Activated CD4-positive, alpha-beta T cell treated with anti-CD3 and anti-CD28 coated beads, Interleukin-2, amount 50 U/mL, for 1 hour (primary cell): ENCODE measurements at places on chromosomes 1 and 21.

DNA sequence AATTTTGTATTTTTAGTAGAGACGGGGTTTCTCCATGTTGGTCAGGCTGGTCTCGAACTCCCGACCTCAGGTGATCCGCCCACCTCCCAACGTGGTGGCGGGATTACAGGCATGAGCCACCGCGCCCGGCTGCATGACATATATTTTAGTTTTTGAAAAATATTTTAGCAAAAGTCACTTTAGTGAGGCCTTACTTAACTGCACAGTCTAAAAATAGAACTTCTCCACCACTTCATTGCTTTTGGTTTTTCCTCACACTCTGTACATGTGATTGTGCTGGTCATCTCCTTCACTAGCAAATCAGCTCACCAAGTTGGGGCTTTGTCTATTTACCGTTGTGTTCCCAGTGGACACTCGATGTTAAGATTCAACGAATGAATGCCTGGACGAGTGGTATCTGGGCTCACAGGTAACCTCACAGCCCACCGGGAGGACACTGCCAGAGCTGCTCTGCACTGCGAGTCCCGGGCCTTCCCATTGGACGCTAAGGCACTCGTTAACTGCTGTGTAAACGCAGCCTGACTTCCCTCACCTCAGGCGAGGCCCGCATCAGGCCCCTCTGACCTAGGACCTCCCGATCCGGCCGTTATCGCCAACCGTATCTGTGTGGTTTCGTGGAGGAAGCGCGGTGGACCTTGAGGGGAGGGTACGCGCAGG lies 14.0 kb upstream of the ZNF692 start:
- peak; percentile 29 for DNase-seq

DNA sequence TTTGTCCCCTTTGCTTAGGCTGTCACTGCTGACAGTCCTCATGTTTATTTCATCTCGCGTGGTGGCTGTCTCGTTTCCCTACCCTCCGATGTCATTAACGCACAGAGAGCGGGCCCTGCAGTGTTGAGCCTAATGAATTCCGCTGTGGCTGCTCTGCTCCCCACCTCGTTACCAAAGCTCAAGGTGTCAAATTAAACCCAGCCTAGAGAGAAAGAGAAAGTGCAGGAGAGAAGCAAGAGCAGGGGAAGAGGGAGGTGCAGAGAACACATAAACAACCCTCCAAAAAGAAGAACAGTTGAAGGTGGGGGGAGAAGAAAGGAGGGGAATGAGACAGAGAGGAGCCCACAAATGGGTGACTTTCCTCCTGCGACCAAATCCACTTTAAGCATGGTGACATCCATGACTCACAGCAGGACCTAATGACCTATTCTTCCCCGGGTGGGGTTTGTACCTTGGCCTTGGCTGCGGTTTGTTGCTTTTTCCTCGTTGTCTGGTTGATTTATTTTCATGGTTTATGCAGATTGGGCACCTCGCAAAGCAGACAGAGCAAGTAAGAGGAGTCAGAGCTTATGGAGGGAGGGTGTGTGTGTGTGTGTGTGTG lies 92.5 kb downstream of the PBX1 start:
- DNase-seq = no peak

- DNase-seq = peak; percentile 34
Observed at GRCh38 chr1:34885405-34886247, 26.1 kb upstream of the SMIM12 start.

- DNase-seq = no peak
Observed at GRCh38 chr1:71417421-71417820, 336.6 kb upstream of the ZRANB2 start.

DNA sequence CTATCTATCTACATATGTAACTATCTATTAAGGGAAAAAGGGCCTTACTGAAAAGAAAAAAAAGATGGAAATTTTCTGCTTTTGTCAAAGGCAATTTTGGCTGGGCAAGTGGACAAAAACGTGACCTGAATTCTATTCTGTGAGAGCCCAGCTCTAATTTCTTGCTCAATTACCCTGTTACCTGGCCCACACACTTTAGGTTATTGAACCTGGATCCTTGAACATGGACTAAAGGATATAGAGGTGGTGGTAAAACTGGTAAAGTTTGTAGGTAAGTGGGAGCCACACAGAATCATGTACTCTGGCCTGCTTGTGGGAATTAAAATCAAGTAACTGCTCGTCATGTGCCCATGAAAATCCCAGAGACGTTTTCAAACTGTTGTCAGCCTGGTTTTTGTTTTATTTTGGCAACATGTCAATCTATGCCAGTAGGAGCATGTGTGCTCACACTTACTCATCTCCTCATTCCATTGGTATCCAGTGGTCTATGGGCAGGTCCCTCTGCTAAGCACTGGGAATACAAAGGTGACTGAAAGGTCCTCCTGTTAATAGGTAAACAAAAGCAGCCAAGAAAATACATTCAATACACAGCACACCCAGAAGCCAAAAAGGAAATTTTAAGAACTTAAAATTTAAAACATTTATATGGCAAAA lies 113.7 kb upstream of the WARS2 start:
- DNase-seq = no peak

DNA sequence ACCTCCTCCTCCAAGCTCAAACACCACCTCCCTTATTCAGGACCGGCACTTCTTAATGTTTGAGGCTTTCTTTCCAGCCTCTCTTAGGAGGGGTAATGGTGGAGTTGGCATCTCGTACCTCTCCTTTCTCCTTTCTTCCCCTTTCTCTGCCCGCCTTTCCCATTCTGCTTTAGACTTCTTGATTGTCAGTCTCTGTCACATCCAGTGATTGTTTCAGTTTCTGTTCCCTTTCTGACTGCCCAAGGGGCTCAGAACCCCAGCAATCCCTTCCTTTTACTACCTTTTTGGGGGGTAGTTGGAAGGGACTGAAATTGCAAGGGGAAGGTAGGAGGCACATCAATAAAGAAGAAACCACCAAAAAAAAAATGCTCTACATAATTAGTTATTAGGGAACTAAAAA lies 5.6 kb downstream of the ELK4 start:
- no peak for DNase-seq

- DNase-seq = no peak
Observed at GRCh38 chr1:30795026-30795425, 37.5 kb upstream of the LAPTM5 start.

DNA sequence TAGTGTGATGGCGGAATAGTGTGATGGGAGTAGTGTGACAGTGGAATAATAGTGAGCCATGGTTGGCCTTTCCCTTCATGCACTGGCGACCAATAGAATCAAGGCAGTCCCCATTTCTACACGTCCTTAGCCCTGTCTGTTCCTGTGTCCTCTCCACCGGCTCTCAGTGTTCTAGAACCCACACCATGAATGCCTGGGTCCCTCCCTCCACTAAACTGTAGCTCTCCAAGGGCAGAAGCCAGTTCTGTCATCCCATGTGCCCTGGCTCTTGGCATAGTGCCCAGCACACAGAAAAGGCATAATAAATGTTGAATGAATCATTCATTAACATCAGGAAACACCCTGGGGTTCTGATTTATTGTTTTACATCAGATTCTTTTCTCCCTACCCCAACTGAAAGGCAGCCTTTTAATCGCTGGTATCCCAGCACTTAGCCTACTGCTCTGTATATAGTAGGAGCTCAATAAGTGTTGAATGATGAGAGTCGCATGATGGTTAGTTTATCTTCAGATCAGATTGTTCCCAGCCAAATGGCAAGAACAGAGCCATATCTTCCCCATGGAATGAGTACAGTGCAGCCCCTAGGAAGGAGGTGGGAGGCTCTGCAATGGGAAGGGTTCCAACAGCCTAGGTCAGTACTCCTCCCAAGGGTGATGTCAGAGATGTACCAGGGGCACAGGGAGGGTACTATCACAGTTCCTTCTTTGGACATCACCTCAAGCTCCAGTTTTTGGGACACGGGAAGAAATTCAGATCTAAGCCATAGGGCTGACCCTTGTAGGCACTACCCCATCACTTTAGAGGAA lies 325.7 kb downstream of the HHAT start:
- DNase-seq = no peak

DNA sequence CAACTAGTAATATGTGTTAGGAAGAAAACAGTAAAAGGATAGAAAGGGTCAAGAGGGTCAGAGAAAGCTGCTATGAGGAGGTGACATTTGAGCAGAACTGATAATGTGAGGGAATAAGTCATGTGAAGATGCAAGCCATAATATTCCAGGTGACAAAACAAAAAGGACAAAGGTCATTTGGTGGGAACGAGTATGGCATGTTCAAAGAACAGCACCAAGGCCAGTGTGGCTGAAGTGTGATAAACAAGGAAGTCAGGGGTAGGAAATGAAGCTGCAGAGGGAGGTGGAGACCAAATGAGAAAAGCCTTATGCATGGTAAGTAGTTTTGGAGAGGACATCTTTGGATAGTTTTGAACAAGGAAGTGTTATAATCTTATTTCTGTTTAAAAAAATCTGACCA lies 46.7 kb downstream of the LPGAT1 start:
- DNase-seq = no peak

GRCh38 chr21:38753557-38753971 lies 52.2 kb upstream of the ETS2 start:
- no peak for DNase-seq

DNA sequence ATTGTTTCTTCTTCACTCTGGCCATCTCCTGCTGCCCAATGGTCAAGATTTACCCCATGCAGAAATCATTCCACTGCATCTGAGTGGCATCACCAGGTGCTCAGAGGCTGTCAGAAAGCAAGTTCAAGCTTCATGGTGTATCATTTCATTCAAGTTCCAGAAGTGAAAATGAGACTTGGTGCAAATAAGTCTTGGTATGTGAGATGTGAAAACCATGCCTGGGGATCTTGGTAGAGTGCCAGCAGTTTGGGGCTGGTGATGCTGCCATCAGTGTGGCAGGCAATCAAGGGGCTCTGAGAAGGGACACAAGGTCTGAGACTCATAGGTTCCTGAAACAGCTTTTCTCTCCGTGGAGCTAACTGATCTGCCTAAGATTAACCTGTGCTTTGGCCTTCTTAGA lies 52.0 kb downstream of the CD2 start:
- DNase-seq = peak; percentile 56

- no peak for DNase-seq
Observed at GRCh38 chr1:170388489-170388888, 143.5 kb upstream of the GORAB start.

GRCh38 chr21:35324372-35325220 lies 275.5 kb upstream of the RUNX1 start:
- DNase-seq = no peak

GRCh38 chr21:21897275-21897883 lies 899.2 kb downstream of the NCAM2 start:
- no peak for DNase-seq

GRCh38 chr1:201013031-201013485 lies 10.5 kb downstream of the KIF21B start:
- no peak for DNase-seq

DNA sequence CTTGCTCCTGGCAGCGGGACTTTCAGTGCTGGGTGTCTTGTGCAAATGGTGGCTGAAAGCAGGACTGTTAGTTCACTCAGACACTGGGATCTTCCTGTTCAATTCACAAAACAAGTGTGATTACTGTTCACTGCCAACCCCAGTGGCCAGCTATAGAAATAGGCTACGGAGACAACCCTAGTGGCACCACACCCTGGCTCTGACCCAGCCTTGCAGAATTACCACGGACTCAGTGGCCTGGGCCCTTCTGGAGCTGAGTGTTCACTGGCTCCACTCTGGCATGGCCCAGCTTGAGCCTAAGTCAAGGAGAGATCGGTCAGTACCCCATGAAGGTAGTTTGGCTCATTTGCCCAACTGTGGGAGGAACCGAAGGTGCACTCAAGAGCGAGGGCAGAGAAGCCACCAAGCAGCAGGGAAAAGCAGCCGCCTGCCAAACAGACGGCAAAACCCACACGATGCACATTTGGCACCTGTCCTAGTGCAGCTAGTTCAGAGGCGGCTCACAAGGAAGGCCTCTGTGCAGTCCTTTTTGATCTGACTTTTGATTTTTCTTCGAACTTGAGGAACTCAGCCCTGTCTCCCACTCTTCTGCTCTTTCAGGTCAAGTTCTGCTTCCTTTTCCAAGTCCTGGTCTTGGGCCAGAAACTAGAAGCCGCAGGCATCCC lies 5.9 kb downstream of the KIAA2013 start:
- DNase-seq = no peak

- DNase-seq = no peak
Observed at GRCh38 chr1:244460197-244460596, 876 bp upstream of the CATSPERE start.

- DNase-seq = no peak
Observed at GRCh38 chr1:246226041-246226440, 281.0 kb downstream of the SMYD3 start.

DNA sequence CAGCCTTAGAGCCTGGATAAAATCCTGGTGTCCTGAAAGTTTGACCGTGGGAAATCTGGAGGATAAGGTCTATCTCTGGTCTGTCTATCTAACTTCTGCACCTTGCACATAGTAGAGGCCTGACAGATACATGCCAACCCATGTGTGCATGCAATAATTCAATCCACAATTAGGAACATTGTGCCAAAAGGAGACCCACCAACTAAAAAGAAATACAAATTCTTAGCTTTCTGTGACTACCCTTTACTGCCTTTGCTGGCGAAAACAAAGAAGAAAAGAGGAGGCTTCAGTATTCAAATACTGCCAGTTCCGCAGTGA lies 381 bp upstream of the KLHL20 start:
- DNase-seq = no peak

DNA sequence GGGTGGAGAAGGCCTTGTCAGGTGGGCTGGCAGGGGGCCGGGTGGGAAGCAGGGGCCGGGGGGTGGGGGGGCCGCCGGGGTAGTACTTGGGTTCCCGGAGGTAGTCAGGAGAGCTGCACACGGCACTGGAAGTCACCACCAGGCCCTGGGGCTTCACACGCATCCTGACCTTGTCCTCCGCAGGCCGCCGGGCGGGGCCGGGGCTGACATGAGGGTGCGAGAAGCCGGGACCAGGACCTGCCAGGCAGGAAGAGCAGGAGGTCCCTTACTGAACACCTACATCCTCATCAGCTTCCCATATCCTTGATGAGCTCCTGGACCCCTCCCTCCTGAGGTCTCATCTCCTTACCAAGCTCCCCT lies 52.0 kb downstream of the AHDC1 start:
- DNase-seq = no peak

DNA sequence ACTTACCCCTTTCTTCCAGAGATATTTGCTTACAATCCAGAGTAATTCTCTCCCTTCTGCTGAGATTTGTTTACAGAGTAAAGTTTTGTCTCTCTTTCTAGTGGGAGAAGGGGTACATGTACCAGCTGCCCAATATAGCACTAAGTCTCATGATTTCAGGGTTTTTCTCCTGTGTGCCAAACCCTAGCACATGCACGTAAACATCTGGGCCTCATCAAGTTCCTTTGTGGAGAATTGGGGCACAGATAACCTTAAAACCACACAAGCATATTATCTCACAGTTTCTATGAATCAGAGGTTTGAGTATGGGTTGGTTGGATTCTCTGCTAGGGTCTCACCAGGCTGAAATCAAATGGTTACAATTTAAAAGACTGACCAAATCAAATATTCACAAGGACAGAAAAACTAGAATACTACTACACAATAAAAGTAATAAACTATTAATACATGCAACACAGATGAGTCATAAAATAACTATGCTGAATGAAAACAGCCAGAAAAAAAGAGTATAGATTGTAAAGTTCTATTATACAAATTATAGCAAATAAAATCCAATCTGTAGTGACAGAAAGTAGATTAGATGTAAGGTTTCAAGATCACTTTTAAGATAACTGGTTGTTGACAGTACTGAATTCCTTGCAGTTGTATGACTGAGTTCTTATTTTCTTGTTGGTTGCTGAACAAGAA lies 347.4 kb upstream of the PTBP2 start:
- no peak for DNase-seq
